ENCODE measurements at places on chromosomes 1 and 21. TPM values are rescaled to one million over a fixed set of nuclear protein-coding genes. Genes with fewer than 3 reads are reported as not detected.

DNA sequence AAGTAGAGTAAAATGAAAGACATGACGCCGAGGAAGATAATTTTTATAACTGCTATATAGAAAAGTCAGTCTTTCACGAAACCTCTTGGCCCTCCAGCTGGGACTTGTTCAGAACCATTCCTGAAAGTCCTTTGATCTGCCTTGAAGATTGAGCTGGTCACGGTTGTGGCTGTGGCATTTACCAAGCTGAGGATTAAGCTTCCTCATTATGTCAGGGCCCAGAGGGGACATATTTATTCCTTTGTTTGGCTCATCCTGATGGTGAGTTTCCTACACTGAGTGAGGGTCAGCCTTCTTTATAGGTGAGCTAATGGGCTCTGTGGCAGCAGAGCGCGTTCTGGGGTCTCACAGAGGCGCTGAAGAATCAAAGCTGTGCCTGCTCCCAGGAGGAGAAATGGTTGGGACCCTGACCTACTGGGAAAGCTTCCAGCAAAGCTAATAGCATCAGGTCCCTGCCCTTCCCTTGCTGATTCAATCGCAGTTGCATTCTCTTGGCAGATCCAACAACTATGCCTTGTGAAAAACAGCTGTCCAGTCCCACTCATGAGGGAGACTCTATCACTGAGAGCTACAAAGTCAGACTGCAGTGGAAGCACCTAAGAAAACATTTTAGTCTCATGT is 43.2 kb upstream of the PBX1 start:
- DNase-seq: no peak

- DNase-seq: peak; percentile 26
Observed at GRCh38 chr1:7386226-7387052, 384.7 kb upstream of the VAMP3 start.

- no peak for DNase-seq
Observed at GRCh38 chr1:44514673-44515072, 109.6 kb downstream of the RNF220 start.

DNA sequence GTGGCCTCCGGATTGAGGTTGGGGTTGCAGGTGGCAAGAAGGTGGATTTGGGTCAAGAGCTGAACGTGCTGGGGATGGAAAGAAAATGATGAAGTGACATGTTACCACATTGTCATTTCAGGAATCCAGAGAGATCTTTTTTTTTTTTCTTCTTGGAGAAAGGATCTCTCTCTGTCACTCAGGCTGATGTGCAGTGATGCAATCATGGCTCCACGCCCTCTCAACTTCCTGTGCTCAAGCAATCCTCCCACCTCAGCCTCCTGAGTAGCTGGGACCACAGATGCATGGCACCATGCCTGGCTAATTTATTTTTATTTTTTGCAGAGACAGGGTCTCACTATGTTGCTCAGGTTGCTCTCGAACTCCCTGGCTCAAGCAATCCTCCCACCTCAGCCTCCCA is 80.6 kb downstream of the GON4L start:
- DNase-seq: no peak

GRCh38 chr1:192668409-192668983 is 32.5 kb downstream of the RGS13 start:
- DNase-seq: no peak

DNA sequence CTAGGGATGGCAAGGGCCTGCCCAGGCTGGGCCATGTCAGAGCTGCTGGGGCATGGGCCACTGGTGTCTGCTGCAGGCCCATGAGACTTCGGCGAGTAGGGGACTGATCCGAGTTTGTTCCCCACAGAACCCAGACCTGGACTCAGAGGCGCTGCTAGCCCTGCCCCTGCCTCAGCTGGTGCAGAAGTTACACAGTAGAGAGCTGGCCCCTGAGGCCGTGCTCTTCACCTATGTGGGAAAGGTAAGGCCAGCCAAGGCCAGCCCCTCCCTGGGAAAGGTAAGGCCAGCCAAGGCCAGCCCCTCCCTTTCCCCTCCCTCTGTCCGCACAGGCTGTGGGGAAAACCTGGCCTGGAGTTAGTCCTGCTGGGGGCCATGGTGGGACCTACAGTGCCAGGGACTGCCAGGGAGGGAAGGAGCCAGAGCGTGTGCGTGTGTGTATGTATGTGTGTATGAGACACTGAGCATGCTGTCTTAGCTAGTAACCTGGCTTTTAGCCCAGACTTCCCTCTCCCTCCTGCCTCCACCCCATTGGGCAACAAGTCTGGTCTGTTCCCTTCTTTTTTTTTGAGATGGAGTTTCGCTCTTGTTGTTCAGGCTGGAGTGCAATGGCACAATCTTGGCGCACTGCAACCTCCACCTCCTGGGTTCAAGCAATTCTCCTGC is 8.0 kb downstream of the FAAH start:
- peak; percentile 85 for DNase-seq

DNA sequence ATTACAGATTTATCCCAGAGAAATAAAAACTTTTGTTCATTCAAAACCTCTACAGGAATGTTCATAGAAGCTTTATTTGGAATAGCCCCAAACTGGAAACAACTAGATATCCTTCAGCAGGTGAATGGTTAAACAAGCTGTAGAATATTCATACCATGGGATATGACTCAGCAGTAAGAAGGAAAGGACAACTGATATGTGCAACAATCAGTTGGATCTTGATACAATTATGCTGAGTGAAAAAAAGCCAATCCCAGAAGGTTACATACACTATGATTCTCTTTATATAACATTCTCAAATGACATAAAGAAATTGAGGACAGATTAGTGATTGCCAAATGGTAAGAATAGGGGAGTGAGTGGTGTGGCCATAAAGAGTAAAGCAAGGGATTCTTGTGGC is 376.7 kb downstream of the S1PR1 start:
- no peak for DNase-seq

DNA sequence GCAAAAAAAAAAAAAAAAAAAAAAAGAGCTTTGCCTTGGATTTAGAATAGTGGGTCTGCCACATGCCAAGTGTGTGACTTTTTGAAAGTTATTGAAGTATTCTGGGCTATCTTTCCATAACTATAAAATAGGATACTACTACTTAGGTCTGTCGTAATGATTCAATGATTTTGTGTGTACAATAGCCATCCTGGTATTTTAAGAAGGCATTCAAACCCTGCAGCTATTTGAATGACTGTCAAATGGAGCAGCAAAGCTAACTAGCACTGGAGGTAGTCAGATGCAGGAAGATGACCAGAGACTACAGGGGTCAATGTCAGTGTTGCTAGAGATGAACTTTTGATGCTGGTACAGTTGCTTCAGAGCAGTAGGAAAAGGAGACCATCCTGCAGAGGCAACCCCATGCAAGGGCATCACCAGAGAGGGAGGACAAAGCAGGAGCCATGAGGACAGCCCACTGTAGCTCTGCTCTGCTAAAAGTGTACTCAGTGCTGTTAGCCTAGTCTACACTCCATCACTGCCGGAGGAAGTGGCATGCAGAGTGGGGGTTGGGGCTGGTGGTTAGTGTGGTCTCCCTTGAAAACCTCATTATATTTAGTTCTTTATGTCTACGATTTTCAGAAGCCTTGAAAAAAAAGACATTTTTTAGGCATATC is 29.0 kb downstream of the DUSP10 start:
- DNase-seq: no peak

GRCh38 chr1:7677815-7678214 is 93.3 kb upstream of the VAMP3 start:
- no peak for DNase-seq

Gene CD1B
- not detected for total RNA-seq

GRCh38 chr1:208985231-208985630 is 598.3 kb upstream of the CAMK1G start:
- no peak for DNase-seq

GRCh38 chr1:33284049-33284448 is 27.8 kb downstream of the ZNF362 start:
- DNase-seq: no peak
